ENCODE measurements at places on chromosomes 11 and 22.

- peak; percentile 68 for DNase-seq
Observed at GRCh38 chr11:100575860-100576717, 111.0 kb upstream of the ARHGAP42 start.

- no peak for DNase-seq
Observed at GRCh38 chr11:60360621-60361020, 17.7 kb upstream of the MS4A7 start.

DNA sequence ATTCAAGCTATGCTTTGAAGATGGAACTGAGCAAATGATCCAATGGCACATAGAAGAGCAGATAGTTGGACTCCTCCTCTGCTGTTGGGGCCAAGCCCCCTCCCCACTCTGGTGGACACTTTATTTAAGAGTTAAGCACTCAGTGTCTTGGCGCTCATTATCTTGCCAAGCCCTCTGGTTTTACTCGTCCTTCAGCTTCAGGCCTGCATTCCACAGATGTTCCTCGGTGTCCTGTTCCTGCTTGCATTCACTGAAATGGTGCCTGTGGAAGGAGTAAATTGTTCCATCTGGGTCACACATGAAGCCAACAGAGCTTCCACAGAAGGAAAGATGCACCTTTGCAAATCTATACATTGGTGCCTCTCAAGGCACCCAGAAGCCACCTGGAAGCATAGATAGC is 26.1 kb downstream of the MAML2 start:
- no peak for DNase-seq

DNA sequence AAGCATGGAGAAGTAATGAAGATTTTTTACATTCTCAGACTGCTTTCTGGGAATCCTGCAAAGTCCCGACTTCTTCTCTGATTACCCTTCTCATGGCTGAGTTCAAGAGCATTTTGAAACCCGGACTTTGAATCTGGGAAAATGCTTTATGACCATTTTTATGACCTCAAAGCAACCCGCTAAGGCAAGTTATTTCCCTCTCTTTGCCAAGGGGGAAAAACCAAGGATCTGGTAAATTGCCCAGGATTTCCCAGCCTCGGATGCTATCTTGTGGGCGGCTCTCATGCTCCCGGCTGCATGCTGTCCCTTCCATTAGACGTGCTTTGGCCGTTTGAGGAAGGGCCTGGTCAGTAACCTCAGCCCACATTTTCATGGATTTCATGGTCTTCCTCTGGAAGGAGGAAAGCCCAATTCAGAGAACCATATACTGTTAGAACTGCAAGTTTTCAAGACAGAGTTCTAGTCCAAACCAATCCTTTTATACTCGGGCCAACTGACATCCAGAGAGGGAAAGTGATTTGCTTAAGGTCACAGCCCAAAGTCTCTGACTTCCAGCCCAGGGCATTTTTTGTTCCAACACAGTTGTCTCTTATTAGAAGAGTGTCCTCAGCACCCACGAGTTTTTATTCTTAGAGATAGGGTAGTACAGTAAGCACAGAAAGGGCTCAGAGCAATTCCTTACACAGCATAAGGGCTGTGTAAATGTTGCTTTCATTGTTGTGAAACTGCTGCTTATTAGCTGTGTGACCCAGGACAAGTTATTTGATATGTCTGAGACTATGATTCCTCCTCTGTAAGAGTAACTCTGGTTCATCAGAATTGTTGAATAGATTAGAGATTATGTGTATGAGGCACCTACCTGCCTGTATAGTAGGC is 77.4 kb downstream of the NAV2 start:
- no peak for DNase-seq

DNA sequence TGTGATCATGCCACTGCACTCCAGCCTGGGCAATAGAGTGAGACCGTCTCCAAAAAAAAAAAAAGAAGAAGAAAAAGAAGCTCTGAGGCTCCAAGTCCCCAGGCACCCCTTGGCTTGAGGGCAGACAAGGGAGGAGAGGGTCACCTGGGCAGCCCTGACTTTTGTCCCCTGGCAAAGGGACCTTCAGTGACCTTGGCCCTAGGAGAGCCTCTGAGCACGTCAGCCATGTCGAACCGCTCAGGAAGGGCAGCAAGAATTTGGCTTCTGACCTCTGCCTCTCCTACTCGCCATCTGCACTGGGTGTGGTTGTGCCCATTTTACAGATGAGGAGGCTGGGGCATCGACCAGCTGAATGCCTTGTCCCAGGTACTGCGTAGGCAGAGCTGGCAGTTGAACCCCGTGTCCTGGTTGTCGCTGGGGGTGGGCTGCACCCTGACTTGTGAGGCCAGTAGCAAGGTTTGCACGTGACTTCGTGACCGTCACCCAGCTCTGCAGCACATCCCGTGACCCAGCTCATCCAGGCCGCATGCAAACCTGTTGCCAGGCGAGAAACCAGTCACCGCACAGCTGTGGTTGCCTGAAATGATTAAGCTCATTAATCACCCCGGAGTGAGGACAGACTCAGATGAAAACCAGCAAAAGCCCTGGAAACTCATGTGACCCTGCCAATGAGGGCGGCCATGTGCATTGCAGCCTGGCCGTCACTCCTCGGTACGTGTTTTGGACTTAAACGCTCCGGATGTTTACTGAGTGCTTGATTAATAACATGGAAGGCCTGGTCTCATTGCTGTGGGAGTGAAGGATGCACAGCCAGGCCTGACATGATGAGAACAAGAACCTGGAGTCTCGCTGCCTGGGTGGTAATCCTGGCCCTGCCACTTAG is 47.7 kb upstream of the PPP6R3 start:
- DNase-seq = no peak

DNA sequence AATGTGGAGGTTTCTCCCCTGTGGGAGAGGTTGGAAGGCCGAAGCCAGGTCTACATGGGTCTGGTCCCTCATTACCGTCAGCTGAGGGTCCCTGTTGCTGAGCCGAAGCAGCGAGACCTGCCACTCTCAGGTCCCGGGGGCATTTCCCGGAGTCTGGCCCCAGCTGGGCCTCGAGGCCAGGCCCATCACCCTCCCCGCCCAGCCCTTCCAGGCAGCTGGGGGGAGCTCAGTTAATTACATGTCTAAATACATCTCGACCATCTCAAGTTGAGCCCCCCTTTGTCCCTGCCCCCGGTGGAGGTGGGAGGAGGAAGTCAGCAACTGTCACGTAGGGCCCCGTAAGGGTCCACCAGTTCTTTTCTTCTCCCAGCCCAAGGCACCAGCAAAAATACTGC is 3.6 kb downstream of the CDKN1C start:
- no peak for DNase-seq

DNA sequence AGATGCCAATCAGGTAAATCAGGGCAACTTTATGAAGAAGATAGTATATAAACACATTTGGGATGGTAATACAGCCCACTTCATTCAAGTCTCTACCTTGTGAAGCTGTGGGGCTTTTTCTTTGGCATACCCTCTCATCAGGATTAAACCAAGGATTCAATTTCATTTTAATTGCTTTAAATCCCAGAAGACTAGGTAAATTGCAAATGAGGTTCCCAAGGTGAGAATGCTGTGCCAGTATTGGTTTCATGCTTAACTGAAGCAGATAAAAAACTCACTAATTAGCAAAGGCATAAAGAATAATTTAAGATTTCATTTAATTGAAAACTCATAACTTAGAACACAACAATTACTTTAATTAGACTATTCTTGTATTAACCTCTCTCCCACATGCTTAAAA is 1218.1 kb downstream of the FAM181B start:
- no peak for DNase-seq

DNA sequence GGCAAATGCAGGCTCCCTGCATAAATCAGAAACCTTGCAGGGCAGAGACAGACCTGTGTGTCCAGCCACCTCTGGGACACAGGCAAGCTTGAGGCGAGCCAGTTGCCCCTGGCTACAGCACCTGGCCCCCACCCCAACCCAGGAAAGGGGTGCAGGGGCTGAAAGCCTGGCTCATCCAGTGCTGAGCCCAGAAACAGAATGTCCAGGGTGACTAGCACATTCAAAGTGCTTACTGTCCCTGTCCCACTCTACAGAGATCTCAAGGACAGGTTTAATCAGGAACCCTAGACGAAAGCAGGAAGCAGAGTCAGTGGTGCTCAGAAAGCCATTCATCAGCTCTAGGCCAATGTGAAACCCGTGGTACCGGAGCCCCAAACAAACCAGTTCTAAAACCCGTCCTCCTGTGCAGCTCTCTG is 31.9 kb downstream of the PLEKHA7 start:
- DNase-seq = no peak

DNA sequence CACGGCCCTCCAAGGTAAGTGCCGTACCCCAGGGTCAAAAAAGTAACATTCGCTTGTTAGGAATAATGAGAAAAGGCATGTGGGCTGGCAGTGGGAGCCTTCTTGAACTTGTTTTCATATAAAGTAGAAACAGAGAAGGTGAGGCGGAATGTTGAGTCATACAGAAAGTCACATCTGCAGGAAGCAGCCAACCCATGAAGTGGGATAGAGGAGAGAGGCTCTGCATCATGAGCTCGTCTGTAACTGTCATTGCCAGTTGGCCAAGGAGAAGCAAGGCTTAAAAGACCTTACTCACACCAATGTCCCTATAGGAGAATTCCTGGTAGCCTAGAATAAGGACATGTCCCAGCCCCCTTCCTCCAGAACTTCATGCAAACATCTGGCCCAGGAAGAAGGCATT is 253.3 kb downstream of the BUD13 start:
- no peak for DNase-seq

DNA sequence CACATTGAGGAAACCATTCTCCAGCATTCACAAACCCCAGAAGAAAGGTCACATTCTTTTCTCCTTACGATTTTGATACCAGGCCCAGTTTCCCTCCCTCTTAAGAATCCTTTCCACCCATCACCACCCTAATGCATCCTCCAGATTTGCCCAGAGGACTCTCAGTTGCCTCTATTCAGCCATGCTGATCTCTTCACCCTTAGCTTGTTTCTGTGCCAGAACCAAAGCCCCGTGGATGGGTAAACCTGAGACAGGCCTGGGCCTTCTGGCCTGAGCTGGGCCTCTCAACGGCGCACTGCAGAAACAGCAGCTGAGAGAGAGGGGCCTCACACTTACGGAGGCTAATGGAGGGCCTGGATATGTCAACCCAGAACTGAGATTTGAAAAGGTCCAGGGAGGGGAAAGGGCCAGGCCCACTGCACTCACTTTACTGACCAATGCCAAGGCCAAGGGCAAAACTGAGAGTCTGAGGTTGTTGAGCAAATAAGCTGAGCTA is 32.2 kb upstream of the OAF start:
- DNase-seq = no peak

GRCh38 chr11:13713982-13714381 is 45.5 kb downstream of the FAR1 start:
- no peak for DNase-seq

- no peak for DNase-seq
Observed at GRCh38 chr22:48709453-48709852, 1118.2 kb downstream of the BRD1 start.

DNA sequence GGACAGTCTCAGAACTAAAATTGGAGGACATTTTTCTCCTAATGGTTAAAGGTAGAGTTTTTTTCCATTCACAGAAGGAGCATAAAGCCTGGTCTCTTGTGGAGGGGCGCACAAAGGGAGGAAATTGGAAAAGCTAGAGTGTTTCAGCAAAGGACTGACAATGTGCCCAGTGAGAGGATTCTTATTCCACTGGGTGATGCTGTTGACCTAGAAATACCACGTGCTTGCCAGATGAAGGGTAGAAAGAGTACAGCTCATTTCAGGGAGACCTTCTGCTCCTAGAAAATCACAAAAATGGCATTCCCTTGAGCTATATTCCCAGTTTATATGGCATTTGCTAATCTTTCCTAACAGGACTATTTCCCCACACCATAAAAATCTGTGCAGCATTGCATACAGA is 21.1 kb downstream of the MS4A6E start:
- DNase-seq = no peak

- DNase-seq = no peak
Observed at GRCh38 chr11:46551261-46551660, 42.6 kb downstream of the AMBRA1 start.

DNA sequence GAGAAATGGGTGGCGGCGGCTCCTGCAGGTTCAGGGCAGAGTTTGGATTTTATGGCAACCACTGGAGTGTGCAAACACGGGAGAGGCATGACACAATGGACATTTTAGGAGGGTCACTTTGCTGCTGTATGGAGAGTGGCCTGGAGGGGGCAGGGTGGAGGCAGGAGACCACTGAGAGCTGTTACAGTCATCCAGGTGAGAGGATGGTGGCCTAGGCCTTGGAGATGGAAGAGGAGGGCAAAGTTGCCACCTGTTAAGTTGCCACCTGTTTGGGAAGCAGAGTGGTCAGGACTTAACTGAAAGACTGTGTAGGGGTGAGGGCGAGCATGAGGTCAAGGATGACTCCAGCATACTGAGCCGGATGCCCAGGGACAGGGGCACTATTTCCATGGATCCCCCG is 2.3 kb upstream of the RAD9A start:
- peak; percentile 69 for DNase-seq

DNA sequence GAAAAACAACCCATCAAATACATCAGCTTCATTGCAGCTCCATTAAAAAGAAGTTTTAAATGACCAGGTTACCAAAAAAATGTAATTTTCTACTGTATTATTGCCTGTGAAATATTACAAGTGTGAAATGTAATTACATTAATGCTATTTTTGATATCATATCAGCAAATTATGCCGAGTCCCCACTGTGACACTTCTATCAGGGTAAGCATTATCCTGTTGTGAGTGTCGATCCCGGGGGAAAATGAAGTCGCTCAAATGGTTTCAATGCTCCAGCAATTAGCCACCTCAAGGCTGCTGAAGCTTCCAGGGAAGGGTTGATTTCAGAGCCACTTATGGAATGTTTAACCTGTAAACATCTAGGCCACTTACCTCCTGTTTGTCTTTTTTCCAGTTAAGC is 70.4 kb downstream of the RCN1 start:
- DNase-seq = no peak

- no peak for DNase-seq
Observed at GRCh38 chr11:88410656-88411055, 73.1 kb upstream of the CTSC start.

- no peak for DNase-seq
Observed at GRCh38 chr11:29321293-29322132, 695.3 kb downstream of the KCNA4 start.

- no peak for DNase-seq
Observed at GRCh38 chr11:13242564-13242963, 35.0 kb upstream of the BMAL1 start.

- no peak for DNase-seq
Observed at GRCh38 chr11:27830206-27830605, 130.0 kb upstream of the BDNF start.

GRCh38 chr11:116517077-116517476 is 255.7 kb downstream of the BUD13 start:
- no peak for DNase-seq

- DNase-seq = no peak
Observed at GRCh38 chr11:125329786-125330185, 165.2 kb downstream of the PKNOX2 start.

DNA sequence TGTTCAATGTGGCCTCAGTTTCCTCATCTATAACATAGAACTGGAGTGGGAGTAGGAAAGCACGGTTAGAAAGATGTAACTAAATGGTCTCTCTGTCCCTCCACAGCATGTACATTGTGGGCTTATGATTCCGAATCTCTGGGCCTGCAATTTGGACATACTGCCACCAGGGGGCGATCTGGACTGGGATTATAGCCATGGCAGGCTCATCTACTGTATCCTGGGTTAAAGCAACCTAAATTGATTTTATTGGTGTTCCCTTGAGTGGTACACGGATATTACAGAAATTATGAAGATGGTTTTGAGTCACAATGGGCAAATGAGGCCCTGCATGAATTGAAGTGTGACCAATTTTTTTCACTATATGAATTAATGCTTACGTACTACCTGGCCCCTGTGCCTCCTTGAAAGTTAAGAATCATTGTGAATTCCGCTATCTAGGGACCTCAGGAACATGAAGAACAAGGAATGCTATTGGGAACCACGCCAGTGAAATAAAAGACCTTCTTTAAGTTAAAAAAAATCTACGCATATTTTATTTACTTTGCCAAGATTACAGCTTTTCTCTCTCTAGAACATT is 32.9 kb downstream of the TST start:
- DNase-seq = peak; percentile 68

All from erythroblast (primary cell).